ENCODE measurements at places on chromosomes 2 and 18.

- no peak for DNase-seq
Observed at GRCh38 chr2:225614915-225615314, 215.4 kb downstream of the NYAP2 start.

GRCh38 chr2:68993660-68994059, 19.2 kb downstream of the GKN1 start:
- DNase-seq, result no peak

- no peak for DNase-seq
Observed at GRCh38 chr2:161427664-161428587, 11.8 kb downstream of the TBR1 start.

- no peak for DNase-seq
Observed at GRCh38 chr2:236823041-236823629, 253.5 kb downstream of the ACKR3 start.

GRCh38 chr2:168350380-168350779, 103.0 kb upstream of the STK39 start:
- no peak for DNase-seq

DNA sequence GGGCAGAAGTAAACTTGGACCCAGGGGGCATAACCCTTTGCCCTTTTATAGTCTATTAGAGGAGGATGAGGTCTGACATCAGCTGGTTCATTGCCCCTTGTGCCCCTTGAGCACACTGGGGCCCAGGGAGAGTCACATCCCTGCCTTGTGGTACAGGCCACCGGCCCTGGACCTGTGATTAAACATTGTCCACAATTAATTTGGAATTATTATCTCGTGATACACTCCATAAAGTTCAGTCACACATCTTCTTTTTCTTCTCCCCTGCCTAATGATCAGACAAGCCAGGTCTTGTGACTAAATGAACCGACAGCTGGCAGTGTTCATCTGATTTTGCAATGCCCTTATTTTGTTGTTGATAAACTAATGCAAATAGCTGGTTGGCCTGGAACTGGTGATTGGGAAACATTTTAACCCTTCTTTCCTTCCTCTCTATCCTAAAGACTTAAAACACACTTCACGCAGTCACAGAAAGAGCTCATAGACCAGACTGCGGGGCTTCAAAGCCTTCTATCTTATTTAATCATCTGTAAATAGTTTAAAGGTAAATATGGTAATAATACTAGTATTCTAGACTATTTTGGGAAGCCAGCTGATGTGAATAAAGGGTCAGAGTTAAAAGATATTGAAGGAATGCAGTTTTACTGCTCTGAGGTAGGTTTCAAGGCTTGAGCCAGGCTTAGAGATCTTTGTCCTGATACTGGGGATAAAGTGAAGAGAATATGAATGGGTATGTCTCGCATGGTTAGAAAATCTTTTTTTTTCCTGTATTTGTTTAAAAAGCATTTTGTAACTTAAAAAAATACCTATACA, 13.4 kb downstream of the IL1R1 start:
- DNase-seq, result no peak

GRCh38 chr2:26302846-26303245, 43.1 kb upstream of the SELENOI start:
- no peak for DNase-seq

GRCh38 chr2:129929321-129930290, 49.9 kb upstream of the RAB6C start:
- no peak for DNase-seq

DNA sequence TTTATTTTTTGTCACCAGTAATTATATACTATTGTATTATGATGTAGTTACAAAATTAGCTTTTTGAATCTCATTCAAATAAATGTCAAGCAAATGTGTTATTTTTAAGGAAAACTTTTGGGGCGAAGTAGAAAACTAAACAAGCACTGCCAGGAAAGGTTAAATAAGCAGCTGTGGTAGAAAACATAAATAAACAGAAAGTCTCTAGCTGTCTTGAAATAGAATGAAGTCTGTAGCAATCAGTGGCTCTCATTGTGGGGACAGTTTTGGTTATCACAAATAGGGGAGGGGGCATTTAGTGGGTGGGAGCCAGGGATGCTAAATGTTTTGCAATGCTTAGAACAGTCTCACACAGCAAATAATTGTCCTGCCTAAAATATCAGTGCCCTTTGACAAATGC, 3.4 kb downstream of the INSIG2 start:
- no peak for DNase-seq

DNA sequence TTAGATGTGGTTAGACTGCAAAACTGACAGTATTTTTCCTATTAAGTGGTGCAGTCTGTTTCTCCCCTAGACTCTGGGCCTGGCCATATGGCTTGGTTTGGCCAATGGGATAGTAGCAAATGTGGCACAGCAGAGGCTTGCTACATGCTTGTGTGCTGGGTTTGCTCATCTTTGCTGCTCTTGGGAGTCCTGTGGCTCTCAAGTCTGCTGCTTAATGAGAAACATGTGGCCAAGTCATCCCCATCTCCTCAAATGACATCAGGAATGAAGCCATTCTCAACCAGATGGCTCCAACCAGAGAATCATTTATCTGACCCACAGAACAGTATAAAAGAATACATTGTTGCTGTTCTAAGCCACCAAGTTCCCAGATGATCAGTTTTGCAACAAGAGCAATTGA, 57.1 kb upstream of the PAX3 start:
- peak; percentile 83 for DNase-seq

DNA sequence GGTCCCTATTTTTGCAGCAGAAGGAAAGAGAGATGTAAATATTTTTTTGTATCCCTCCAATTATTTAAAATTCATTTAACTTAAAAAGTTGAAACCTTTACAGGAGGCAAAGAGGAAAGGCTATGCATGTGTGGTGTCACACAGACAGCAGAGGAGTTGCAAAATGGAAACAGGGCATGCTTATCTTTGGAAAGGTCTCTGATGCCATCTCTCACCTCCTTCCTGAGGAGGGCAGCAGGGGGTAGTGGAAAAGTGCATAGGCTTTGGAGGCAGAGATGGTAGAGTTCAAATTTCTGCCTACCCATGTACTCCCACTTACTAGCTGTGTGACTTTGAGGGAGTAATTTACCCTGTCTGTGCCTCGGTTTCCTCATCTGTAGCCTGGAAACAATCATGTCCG, 99.6 kb upstream of the MCFD2 start:
- no peak for DNase-seq

DNA sequence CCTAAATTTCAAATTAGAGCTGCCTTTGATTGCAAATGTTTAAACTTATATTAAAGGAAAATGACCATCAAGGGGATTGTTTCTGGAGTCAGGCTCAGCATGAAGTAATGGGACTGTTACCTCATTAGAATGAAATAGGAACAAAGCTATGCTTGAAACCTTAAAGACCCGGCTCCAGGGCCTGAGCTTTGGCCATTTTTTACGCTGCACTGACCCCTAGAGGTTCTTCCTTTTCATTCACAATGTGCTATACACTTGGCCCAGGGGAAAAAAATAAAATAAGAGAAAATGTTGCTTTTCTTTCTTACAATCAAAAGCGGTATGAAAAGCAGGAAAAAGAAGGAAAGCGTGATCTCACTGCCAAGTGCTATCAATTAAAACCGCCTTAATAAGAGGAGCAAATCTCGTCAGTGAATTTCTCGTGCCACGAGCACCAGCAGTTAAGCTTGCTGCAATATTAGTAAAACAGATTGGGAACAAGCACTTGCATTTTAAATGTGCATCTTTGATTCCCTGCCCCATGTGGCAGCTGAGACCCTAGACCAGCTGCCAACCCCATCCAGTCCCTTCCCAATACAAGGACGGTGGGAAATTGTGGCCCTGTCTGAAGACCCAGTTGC, 96.6 kb downstream of the MBD2 start:
- DNase-seq, result no peak

GRCh38 chr18:10514082-10514481, 11.7 kb upstream of the NAPG start:
- no peak for DNase-seq

DNA sequence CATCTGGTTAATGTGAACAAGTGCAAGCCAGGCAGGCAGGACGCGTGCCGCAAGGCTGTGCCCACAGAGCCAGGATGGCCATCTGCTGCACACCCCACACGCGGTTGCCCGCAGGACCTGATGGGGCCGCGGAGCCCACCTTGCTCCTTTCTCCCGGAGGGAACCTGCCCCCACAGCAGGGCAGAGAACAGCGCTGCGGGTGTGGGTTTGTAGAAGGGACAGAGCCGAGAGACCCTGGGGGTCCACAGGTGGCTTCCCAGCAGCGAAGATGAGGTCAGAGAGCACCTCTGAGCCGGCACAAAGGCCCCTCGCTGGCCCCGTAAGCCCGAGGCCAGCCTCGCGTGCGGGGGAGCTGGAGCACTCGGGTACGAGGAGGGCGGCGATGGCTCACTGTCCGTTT, 460.8 kb upstream of the SALL3 start:
- DNase-seq, result no peak

GRCh38 chr18:37430357-37431076, 135.1 kb downstream of the CELF4 start:
- DNase-seq, result no peak

DNA sequence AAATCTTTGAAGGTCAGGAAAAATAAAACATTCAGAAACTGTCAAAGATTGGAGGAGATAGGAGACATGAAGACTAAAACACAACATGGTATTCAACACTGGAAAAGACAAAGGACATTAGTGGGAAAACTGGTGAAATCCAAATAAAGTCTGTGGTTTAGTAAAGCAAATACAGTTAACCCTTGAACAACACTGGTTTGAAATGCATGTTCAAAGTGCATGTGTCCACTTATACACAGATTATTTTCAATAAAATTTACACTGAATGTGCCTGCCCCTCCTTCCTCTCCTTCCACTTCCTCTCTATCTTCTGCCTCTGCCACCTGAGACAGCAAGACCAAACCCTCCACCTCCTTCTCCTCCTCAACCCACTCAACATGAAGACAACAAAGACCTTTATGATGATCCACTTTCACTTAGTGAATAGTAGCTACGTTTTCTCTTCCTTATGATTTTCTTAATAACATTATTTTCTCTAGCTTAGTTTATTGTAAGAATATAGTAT, 14.5 kb downstream of the OLA1 start:
- DNase-seq, result no peak

DNA sequence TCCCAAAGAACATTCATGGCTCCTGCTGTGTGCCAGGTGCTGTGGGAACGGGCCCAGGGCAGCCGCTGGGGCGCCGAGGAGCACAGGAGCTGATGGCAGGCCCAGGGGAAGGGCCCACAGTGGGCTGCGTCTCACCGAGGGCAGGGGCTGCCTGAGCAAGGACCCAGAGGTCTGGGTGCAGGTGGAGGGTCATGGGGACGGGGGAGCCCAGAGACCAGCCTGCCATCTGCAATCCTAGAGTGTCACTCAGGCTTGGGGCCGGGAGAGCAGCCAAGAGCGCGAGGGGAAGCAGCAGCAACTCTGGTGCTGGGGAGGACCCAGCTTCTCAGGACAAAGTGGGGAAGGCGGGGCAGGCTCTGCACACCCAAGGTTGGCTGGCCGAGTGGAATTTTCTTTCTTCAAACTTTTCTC, 207.4 kb downstream of the HDAC4 start:
- no peak for DNase-seq

DNA sequence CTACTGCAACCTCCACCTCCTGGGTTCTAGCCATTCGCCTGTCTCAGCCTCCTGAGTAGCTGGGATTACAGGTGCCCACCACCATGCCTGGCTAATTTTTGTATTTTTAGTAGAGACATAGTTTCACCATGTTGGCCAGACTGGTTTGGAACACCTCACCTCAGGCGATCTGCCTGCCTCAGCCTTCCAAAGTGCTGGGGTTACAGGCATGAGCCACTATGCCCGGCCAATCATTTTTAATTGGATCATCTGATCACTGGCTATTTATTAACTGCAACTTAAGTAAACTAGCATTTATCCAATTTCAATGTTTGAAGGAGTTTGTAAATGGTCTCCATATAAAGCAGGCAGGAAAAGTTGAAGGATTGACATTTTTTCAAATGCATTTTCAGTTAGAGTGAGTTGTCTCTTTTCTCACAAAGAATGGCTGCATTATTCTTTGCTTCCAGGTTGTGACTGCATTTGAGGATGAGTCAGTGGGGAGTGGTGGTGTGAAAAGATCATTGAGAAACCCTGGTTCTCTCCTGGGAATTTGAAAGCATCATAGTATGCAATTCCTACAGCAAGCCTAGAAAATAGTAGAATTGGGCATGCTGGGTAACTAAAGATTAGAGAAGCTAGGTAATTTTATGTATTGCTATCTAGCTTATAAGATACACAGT, 431.1 kb upstream of the ZEB2 start:
- peak; percentile 88 for DNase-seq

- peak; percentile 82 for DNase-seq
Observed at GRCh38 chr2:174802459-174802858, 38.2 kb upstream of the CHRNA1 start.

DNA sequence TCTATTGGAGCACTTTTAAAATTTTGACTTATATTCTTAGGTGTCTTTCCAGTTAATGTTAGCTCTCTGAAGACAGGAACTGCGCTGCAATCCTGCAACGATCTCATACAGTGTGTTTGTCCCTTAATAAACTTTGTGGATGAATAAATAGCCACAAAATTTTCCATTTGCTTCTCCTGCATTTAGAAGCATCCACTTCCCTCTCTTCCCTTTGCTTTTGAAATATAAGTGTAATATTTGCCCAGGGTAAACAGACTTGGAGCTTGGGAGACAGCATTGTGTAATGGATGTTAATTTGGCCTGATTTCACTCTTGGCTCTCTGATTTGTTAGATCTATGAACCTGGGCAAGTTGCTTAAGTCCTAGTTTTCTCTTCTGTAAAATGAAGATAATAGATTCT, 58.2 kb upstream of the CD28 start:
- DNase-seq, result no peak

DNA sequence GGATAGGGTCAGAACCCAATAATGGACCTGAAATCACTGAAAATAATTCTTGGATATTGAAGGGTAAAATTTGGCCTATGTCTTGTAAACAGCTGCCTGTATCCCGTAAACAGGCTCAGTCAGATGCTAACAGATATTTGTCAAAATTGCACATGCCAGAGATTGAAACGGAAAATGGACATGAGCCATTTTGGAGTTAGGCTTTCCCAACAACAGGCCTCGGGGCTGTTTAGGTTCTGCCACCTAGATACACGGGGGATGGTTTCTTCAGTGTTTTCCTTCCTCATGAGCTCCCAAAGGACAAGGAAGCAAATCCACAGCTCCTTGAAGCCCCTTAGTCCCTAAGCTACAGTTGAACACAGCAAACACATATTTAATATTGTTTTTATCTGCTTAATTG, 204.2 kb upstream of the FOSL2 start:
- DNase-seq, result no peak

DNA sequence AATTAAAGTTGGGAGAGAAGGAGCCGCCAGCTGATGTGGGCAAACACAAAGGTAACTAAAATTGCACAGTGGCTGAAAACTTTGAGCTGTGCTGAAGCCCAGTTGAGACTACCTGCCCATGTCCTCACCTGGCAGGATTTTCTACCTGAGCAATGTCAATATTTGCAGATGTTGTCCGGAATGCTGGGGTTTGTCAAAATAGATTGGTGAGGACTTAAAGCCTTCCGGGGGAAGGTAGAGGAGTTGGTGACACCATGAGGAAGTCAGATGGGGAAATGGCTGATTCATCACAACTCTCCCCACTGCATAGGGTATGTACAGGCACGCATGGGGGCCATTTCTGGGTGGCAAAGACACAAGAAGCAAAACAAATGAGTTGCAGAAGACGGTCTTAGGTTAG, 114.9 kb downstream of the ALK start:
- no peak for DNase-seq
